ENCODE measurements at places on chromosomes 5 and 9. TPM values are rescaled to one million over a fixed set of nuclear protein-coding genes. Genes with fewer than 3 reads are reported as not detected.

DNA sequence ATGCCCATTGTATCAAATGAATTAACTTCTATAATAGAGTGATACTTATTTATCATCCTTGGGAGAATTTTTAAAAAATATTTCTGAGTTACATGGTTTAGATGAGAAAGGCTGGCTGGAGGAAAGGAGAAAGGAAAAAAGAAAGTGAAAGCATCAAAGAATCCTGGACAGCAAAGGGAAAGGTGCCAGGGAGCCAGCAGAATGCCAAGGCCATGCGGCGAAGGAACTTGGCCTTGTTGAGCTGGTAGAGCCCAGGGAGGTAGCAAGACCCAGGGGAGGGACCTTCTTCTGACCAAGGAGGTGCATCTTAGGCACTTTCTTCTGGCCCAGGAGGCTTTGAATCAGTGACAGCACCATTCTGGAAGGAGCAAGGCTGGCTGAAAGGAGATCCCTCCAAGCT lies 240.5 kb downstream of the ENC1 start:
- no peak for DNase-seq

GRCh38 chr9:38022203-38022895 lies 46.7 kb downstream of the SHB start:
- DNase-seq: no peak

GRCh38 chr5:31537851-31538250 lies 5.8 kb downstream of the C5orf22 start:
- no peak for DNase-seq

Gene AHRR
- 1.2 TPM for total RNA-seq

All from A172 (cell line).